ENCODE measurements at places on chromosomes 7 and 10. TPM values are rescaled to one million over a fixed set of nuclear protein-coding genes. Genes with fewer than 3 reads are reported as not detected.

The ODAD2 gene
- 5.3 TPM for total RNA-seq

The NKX2-3 gene
- total RNA-seq, result not detected

The WASHC2C gene
- total RNA-seq, result 34.5 TPM

The PDLIM1 gene
- 134 TPM for total RNA-seq

The UCMA gene
- not detected for total RNA-seq

The EEF1AKMT2 gene
- 14.8 TPM for total RNA-seq

The HOXA2 gene
- 1.3 TPM for total RNA-seq

The OR13A1 gene
- not detected for total RNA-seq

The HGF gene
- 18.8 TPM for total RNA-seq

The LRIT1 gene
- not detected for total RNA-seq

The DKK1 gene
- 8.1 TPM for total RNA-seq

The ADIRF gene
- 212 TPM for total RNA-seq

The HOXA7 gene
- total RNA-seq, result 6.2 TPM

The BICC1 gene
- total RNA-seq, result 28.5 TPM

The OR6B1 gene
- not detected for total RNA-seq

The GPRIN2 gene
- total RNA-seq, result not detected

The IDI2 gene
- not detected for total RNA-seq
